ENCODE measurements at places on chromosomes 3 and 15. TPM values are rescaled to one million over a fixed set of nuclear protein-coding genes. Genes with fewer than 3 reads are reported as not detected.

Gene KCNMB3
- 0.55 TPM for total RNA-seq

Gene ZNF80
- total RNA-seq = 0.53 TPM

Gene CKMT1B
- total RNA-seq = 1.1 TPM

Gene OXTR
- total RNA-seq = 0.89 TPM

Gene CFAP100
- not detected for total RNA-seq

Gene LMCD1
- total RNA-seq = 1.3 TPM

Gene SCAPER
- 43.0 TPM for total RNA-seq

Gene KLHL6
- 72.9 TPM for total RNA-seq

Gene BFSP2
- not detected for total RNA-seq

Gene MED12L
- 6.9 TPM for total RNA-seq

Gene CCDC39
- total RNA-seq = 0.09 TPM

Gene P2RY1
- 0.82 TPM for total RNA-seq

Gene ZXDC
- total RNA-seq = 26.9 TPM

Gene SCN5A
- 0.66 TPM for total RNA-seq

Gene XCR1
- total RNA-seq = not detected

Gene CHSY1
- 45.5 TPM for total RNA-seq

Gene SEMA3G
- total RNA-seq = 0.33 TPM

Gene C3orf20
- 0.56 TPM for total RNA-seq

Gene EXD1
- not detected for total RNA-seq

Gene MESP2
- total RNA-seq = not detected

Gene ENTPD3
- not detected for total RNA-seq

Gene GRK7
- total RNA-seq = not detected

Gene LEKR1
- 1.0 TPM for total RNA-seq

Gene SLC9A9
- 2.5 TPM for total RNA-seq

Gene HEXA
- total RNA-seq = 75.0 TPM

Gene APOD
- total RNA-seq = 0.30 TPM

Gene MBNL1
- 406 TPM for total RNA-seq

Gene GAP43
- not detected for total RNA-seq

Gene GPR27
- 0.74 TPM for total RNA-seq

Gene FBXO40
- total RNA-seq = not detected

Gene CPEB1
- total RNA-seq = not detected

Gene RARRES1
- total RNA-seq = not detected

All from activated naive CD4-positive, alpha-beta T cell treated with anti-CD3 and anti-CD28 coated beads, Interleukin-2, amount 50 U/mL, for 72 hours (primary cell).